ENCODE measurements at places on chromosomes 3 and 15. TPM values are rescaled to one million over a fixed set of nuclear protein-coding genes. Genes with fewer than 3 reads are reported as not detected.
A peak's percentile ranks its signal among the peaks of the same experiment; 100 is the strongest.

GABRR3 gene
- total RNA-seq: not detected

CILP gene
- not detected for total RNA-seq

CAMKV gene
- total RNA-seq: not detected

CELF6 gene
- 0.11 TPM for total RNA-seq

- H3K4me3 ChIP-seq: no peak overlapping the region
- H3K27ac ChIP-seq: peak overlapping the region; percentile 36
- peak; percentile 18 for DNase-seq
- H3K27me3 ChIP-seq: no peaks in the 10 kb centered on the region
Observed at GRCh38 chr3:170475092-170475685, 56.5 kb downstream of the CLDN11 start.

GRCh38 chr15:101710806-101711205 lies 13.5 kb downstream of the TARS3 start:
- H3K36me3 ChIP-seq: peaks cover 41% of the 10 kb centered on the region
- peak overlapping the region; percentile 42 for H3K4me3 ChIP-seq
- no peaks in the 10 kb centered on the region for H3K27me3 ChIP-seq
- DNase-seq: peak; percentile 49

- H3K4me1 ChIP-seq: no peaks in the 10 kb centered on the region
- H3K27ac ChIP-seq: no peak overlapping the region
- H3K36me3 ChIP-seq: no peaks in the 10 kb centered on the region
Observed at GRCh38 chr3:38588371-38588971, 61.0 kb downstream of the SCN5A start.

GRCh38 chr15:28264166-28264565 lies 57.8 kb downstream of the HERC2 start:
- H3K36me3 ChIP-seq: peaks cover 51% of the 10 kb centered on the region
- H3K27ac ChIP-seq: no peak overlapping the region
- H3K4me3 ChIP-seq: no peak overlapping the region
- no peaks in the 10 kb centered on the region for H3K4me1 ChIP-seq

DNA sequence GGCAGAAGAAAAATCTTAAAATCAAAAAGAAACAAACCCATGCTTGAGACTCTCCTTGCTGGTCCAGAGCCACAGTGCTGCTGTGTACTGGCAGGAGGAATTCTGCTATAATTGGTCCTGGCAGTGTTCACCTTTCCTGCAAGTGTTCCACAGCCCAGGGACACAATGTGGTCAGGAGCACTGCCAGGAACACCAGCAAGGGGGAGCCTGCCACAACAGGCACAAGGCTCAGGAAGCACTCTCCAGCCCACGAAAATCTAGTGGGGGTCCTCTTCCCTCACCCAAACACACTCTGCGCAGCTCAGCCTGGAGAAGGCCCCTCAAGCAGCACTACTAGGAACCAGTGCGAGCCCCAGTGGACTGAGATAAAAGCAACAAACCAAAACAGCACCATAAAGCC lies 92.9 kb downstream of the UBE3A start:
- H3K27me3 ChIP-seq: no peaks in the 10 kb centered on the region
- no peak overlapping the region for H3K4me3 ChIP-seq
- H3K4me1 ChIP-seq: peaks cover 14% of the 10 kb centered on the region

GRCh38 chr3:27451251-27451650 lies 32.9 kb downstream of the SLC4A7 start:
- H3K4me3 ChIP-seq: peak overlapping the region; percentile 3
- no peaks in the 10 kb centered on the region for H3K27me3 ChIP-seq
- H3K27ac ChIP-seq: peak overlapping the region; percentile 1
- no peak for DNase-seq
- peaks cover 62% of the 10 kb centered on the region for H3K4me1 ChIP-seq
- H3K36me3 ChIP-seq: peaks cover 17% of the 10 kb centered on the region

- no peak overlapping the region for H3K4me3 ChIP-seq
- H3K36me3 ChIP-seq: peaks cover 49% of the 10 kb centered on the region
- DNase-seq: no peak
- H3K4me1 ChIP-seq: peaks cover 18% of the 10 kb centered on the region
- H3K27me3 ChIP-seq: peaks cover 2% of the 10 kb centered on the region
Observed at GRCh38 chr3:175941352-175941751, 1082.2 kb downstream of the NAALADL2 start.

- 0 out of 2 replicates have a peak, but pooled peaks cover 4% of the 10 kb centered on the region for H3K36me3 ChIP-seq
- H3K4me1 ChIP-seq: no peaks in the 10 kb centered on the region
- H3K4me3 ChIP-seq: no peak overlapping the region
- no peak overlapping the region for H3K27ac ChIP-seq
- H3K27me3 ChIP-seq: no peaks in the 10 kb centered on the region
- no peak for DNase-seq
Observed at GRCh38 chr3:158354713-158355112, 216.3 kb upstream of the MLF1 start.

DNA sequence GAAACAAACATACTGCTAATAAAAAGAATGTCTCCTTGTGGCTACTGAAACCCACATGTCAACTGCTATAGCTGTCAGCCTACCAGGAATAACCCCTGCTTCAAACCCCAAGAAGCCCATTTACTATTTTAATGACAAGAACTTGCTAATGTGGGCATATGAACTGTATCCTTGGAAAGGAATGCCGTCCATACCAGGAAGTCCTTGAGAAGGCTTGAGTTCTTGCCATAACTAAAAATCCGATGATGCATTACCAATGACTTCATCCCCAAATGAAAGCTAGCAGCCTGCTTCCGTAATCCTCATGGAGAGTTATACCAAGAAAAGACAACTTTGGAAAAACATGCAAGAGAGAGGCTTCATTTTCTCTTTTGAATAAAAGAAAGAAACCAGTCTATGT lies 34.8 kb downstream of the MINDY4B start:
- H3K36me3 ChIP-seq: no peaks in the 10 kb centered on the region
- H3K4me3 ChIP-seq: peak overlapping the region; percentile 42
- peaks cover 18% of the 10 kb centered on the region for H3K4me1 ChIP-seq
- peak overlapping the region; percentile 10 for H3K27ac ChIP-seq
- peak; percentile 48 for DNase-seq
- H3K27me3 ChIP-seq: peaks cover 9% of the 10 kb centered on the region

- no peak overlapping the region for H3K27ac ChIP-seq
- H3K27me3 ChIP-seq: peaks cover 6% of the 10 kb centered on the region
- no peaks in the 10 kb centered on the region for H3K36me3 ChIP-seq
- no peak for DNase-seq
Observed at GRCh38 chr3:32946973-32947788, 4.3 kb upstream of the CCR4 start.

- peak overlapping the region; percentile 84 for H3K27ac ChIP-seq
- H3K27me3 ChIP-seq: no peaks in the 10 kb centered on the region
- peak; percentile 96 for DNase-seq
- H3K4me1 ChIP-seq: peaks cover 70% of the 10 kb centered on the region
Observed at GRCh38 chr3:171874251-171874681, 31.1 kb downstream of the TMEM212 start.

DNA sequence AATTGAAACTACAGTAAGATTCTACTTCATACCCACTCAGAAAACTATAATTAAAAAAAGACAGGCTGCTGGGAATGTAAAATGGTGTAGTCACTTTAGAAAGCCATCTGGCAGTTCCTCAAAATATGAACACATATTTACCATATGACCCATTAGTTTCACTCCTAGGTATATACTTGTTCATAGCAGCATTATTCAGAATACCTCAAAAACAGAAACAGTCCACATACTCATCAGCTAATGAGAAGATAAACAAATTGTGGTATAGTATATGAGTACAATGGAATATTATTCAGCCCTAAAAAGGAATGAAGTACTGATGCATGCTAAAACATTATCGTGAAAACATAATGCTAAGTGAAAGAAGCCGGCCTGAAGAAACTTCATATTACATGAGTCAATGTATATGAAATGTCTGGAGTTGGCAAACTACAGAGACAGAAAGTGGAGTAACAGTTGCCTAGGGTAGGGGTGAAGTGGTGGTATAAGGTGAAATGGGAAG lies 23.8 kb downstream of the WDR53 start:
- 0 out of 2 replicates have a peak, but pooled peaks cover 7% of the 10 kb centered on the region for H3K36me3 ChIP-seq
- no peak overlapping the region for H3K4me3 ChIP-seq
- peaks cover 4% of the 10 kb centered on the region for H3K27me3 ChIP-seq
- DNase-seq: no peak
- no peak overlapping the region for H3K27ac ChIP-seq

GRCh38 chr3:177724020-177724638 lies 526.8 kb upstream of the TBL1XR1 start:
- no peak overlapping the region for H3K27ac ChIP-seq
- peaks cover 40% of the 10 kb centered on the region for H3K4me1 ChIP-seq
- H3K36me3 ChIP-seq: no peaks in the 10 kb centered on the region
- no peak overlapping the region for H3K4me3 ChIP-seq
- no peaks in the 10 kb centered on the region for H3K27me3 ChIP-seq

DNA sequence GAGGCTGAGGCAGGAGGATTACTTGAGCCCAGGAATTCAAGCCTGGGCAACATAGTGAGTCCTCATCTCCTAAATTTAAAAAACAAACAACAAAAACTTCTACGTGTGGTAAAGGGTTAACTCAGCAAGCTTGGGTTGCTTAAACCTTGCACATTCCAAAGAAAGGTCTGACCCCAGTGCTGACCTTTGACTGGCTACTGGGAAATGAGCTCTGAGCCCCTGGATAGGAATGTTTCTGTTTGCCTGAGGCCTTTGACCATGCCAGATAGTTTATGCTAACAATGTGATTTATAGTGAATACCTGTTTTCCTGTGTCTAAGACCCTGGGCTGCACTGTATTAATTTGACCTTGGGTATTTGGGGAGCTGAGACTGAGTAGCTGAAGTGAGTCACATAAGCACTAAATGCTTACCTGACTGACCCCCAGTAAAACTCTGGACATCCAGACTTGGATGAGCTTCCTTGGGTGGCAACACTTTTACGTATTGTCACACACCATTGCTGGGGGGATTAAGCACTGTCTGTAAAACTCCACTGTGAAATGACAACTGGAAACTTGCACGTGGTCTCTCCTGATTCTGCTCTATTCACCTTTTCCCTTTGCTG lies 20.7 kb downstream of the TCAIM start:
- H3K4me1 ChIP-seq: peaks cover 29% of the 10 kb centered on the region
- no peaks in the 10 kb centered on the region for H3K36me3 ChIP-seq
- no peak for DNase-seq
- H3K27ac ChIP-seq: no peak overlapping the region
- no peaks in the 10 kb centered on the region for H3K27me3 ChIP-seq

All from HFFc6 (cell line).